SJSA1 (cell line): ENCODE measurements at places on chromosomes 3 and 15. TPM values are rescaled to one million over a fixed set of nuclear protein-coding genes. Genes with fewer than 3 reads are reported as not detected.

Gene CLDN1
- total RNA-seq: 1.5 and 2.4 TPM in 2 replicates

Gene NEIL1
- 0.29 and 1.6 TPM in 2 replicates for total RNA-seq

- no peak for DNase-seq
These were observed 283.9 kb downstream of the RORA start for GRCh38 chr15:60945196-60945595.

- DNase-seq: peak; percentile 97
These were observed 1.0 kb upstream of the CELSR3 start for GRCh38 chr3:48663489-48664312.

DNA sequence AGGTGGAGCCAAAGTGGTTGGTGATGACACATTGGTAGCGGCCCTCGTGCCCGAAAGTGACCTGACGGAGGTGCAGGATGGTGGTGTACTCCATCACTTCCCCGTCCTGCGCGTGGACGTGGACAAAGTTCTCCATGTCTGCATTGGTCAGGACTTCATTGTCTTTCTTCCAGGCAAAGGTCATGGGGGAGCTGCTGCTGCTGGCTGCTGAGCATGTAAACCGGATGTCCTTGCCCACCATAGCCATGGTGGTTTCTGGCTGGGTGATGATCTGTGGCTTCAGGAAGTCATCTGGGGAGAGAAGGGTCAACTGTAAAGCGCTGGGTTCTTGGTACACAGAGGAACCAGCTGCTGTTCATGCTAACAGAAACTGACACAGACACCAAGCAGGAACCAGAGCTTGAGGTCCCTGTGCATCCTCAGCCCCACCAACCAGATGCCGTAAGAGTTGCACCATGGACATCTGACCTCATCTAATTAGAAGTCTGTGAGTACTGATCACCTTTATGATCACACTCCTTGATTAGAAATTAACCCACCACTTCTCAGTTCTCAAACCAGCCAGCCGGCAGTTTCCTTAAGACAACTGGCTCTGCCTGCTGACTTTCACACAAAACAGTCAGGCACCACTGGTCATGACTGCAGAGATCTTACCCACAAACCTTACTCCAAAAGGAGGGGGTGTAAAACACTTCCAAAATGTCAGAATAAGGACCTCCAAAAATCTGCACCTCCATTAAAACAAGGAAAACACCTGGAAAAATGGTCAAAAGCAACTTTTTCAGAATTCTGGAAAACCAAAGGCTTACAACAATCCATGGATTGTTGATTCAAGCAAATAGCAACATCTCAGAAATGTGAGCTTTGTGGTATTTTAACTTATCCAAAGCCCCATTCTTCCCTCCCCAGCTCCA is 114.6 kb downstream of the LRIG1 start:
- DNase-seq: no peak

GRCh38 chr3:14627815-14628214 is 23.7 kb upstream of the CCDC174 start:
- no peak for DNase-seq
